Fibroblast of skin of left biceps (primary cell): ENCODE measurements at places on chromosomes 16 and 17.

DNA sequence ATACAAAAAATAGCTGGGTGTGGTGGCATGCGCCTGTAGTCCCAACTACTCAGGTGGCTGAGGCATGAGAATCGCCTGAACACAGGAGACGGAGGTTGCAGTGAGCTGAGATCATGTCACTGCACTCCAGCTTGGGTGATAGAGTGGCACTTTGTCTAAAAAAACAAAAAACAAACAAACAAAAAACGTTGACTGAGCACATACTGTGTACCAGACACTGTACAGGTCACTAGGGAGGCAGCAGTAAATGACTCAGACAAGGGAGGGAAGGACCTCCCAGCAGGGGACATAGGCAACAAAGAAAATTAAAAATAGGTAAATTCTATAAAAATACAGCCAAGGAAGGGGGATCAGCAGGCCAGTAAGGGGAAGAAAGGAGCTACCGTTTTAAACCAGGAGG lies 64.3 kb downstream of the SOCS1 start:
- DNase-seq, result no peak

DNA sequence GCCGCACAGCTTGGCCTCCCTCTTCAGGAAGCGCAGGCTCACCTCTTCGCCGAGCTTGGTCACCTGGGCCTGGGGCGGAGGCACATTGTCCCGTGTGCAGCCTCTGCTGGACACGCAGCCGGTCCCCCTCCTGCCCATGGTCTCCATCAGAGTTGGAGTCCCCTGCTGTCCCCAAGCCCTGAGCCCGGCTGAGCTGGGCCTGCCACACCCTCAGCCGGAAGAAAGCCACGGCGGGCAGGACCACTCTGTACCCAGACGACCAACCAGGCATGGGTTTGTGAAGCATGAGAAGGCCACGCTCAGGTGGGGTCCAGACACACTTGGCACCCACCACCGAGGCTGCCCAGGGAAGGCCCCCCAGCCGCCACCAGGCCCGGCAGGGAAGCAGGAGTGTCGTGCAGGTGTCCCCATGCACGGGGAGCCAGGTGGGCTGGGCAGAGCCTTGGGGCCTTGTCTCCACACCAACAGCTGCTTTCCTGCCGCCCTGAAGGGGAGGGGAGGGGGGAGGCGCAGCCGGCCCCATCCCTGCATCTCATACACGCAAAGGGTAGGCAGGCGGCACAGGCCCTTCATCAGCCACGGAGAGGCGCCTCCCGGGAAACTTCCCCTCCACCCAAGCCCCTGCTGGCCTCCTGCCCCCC lies 5.2 kb downstream of the CCDC154 start:
- no peak for DNase-seq

DNA sequence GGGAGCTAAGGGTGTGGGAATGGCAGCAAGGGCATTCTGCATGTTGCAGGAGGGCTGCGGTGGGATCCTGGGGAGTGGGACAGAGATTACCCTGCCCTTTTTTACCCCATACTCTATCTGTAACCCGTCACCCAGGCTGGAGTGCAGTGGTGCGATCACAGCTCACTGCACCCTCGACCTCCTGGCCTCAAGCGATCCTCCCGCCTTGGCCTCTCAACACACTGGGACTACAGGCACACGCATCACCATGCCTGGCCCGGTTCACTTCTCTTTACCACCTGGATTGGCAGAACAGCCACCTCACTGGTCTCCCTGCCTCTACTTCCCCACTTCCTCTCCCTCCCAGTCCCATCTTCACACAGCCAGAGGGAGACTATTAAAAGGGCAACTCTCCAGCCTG lies 9.5 kb downstream of the ZNF385C start:
- DNase-seq, result no peak

GRCh38 chr17:79537686-79538085 lies 73.2 kb downstream of the RBFOX3 start:
- DNase-seq, result no peak
